Naive thymus-derived CD4-positive, alpha-beta T cell (primary cell): ENCODE measurements at places on chromosomes 2 and 18. TPM values are rescaled to one million over a fixed set of nuclear protein-coding genes. Genes with fewer than 3 reads are reported as not detected.

DNA sequence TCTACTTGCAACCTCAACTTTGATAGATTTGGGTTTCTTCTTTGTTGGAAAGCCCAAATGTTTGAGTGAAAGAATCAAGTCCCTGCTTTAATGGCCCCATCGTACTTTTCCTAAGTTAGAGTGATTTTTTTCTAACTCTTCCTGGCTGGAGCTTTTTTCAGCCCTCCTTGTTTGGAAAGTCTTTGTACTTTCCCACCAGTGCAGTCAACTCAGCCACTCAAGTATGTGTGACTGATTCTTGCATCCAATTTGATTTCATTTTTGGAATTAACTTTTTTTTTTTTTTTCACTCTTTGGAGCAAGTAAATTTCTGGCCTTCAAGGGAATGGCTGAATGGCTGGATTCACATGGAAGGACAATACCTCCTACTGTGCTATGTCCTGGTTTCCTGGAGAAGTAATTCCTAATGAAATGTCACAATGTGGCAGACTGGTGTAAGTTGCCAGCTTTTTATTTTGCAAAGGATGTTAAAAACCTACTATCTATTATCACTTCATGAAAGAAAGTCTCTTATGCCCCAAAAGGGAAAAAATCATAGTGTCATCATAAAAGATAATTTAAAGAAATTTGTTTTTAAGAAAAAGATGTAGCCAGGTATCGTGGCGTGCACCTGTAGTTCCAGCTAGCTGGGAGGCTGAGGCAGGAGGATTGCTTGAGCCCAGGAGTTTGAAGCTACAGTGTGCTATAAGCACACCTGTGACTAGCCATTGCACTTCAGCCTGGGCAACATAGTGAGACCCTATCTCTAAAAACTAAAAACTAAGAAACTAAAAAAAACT, 76.0 kb upstream of the ZFP36L2 start:
- no peak for DNase-seq

DNA sequence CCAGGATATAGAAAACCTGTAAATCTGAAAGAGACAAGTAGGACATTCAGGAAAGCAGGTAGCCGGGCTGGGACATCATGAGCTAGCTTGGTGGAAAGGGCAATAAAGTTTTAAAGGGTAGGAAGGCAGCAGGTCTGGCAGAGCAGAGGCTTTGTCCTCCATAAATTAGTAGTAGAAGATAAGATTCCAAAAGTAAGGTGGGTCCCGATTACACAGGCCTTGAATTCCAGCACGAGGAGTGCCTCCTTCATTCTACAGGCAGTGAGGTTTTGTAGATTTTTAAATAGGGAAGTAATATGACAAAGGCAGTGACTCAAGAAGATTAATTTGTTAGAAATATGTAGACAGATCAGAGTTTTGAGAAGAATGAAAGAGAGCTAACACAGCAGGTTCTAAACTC, 160.7 kb downstream of the DTNB start:
- DNase-seq: no peak

DNA sequence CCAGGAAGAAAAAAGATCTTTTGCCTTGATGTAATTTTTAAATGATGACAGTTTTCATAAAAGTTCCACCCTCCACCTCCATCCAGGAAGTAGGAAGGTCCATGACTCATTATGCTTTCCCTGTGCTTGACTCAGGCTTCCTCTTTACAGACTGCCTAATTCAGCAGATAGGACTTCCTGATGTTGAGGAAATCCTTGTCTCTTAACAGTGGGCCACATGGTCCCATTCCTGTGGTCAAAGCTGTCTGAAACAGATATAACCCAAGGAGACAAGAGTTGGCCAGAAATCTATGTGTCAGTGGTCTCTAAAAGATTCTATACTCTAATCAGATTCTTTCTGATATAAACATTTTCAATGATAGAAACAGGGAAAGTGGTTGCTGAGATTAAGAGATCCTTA, 119.1 kb downstream of the BAZ2B start:
- no peak for DNase-seq

DNA sequence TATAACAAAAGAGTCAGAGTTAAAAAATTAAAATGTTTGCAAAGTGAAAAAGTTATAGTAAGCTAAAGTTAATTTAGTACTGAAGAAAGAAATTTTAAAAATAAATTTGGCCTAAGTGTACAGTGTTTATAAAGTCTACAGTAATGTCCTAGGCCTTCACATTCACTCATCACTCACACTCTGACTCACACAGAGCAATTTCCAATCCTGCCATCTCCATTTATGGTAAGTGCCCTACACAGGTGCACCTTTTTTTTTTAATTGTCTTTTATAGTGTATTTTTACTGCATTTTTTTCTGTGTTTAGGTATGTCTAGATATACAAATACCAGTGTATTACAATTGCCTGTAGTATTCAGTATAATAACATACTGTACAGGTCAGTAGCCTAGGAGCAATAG, 562.9 kb downstream of the PIK3C3 start:
- no peak for DNase-seq

DNA sequence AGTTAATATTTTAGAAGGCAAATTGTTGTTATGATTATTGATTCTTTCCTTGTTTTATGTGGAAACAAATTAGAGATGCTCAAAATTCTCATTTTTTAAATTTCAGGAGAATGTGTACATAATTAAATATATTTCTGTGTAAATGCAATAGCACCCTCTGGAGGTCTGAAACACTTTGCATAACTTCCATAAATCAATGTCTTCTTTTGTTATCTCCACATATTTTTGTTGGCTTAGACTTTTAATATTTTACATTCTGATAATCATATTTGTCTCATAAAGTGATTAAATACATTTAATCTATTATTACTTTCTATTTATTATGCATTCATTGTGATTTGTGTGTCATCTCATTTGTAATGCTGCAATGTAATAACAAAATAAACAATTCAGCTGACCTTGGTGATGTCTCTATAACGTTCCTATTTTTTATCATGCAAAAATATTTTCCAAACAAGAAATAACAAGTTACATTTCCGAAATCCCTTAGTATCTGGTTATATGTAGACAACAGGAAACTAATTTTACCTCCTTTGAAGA, 201.8 kb upstream of the GALNT5 start:
- DNase-seq: no peak

GRCh38 chr2:86790676-86791572, at the start of gene CD8A:
CD8A (minus strand) TSS chr2:86790913; CDS start chr2:86790825, 88 bp downstream.
- DNase-seq: no peak

DNA sequence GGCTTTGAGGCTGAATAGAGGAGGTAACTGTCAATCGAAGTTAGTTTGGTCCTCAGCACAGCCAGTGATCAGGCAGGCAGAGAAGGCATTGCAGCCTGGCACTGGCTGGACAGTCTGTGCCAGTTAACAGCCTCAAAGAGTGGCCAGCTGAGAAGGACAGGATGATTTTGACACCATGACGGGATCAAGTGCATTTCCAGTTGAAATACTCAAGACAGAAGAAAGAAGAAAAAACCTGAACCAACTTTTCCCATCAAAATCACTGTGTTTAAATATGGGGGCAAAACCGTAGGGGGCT, 96.7 kb upstream of the ZCCHC2 start:
- DNase-seq: no peak

- DNase-seq: no peak
Measured at GRCh38 chr18:9869715-9870430, 15.9 kb upstream of the TXNDC2 start.

DNA sequence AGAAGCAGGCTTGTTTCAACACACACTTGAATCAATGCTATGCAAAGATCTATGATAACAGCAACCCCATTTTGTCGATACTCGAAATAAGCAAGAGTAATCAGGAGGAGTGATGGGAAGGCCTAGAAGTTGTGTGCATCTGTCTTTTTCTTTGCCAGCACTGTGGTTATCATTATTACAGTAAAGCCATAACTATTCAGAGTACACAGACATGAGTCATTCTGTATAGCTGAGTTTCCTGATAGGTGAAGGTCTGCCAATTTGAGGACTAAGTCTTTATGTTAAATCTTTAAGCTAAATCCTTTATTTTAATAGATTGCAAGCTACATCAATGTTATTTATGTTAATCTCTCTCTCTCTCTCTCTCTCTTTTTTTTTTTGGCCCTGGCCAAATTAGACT, 1344.4 kb upstream of the CELF4 start:
- no peak for DNase-seq

The UGT1A10 gene
- not detected for total RNA-seq

The EVX2 gene
- not detected for total RNA-seq

The ITSN2 gene
- total RNA-seq: 129 TPM

GRCh38 chr18:46531482-46531881, 125.5 kb downstream of the LOXHD1 start:
- no peak for DNase-seq

The GALM gene
- 44.3 and 52.5 TPM in 2 replicates for total RNA-seq

DNA sequence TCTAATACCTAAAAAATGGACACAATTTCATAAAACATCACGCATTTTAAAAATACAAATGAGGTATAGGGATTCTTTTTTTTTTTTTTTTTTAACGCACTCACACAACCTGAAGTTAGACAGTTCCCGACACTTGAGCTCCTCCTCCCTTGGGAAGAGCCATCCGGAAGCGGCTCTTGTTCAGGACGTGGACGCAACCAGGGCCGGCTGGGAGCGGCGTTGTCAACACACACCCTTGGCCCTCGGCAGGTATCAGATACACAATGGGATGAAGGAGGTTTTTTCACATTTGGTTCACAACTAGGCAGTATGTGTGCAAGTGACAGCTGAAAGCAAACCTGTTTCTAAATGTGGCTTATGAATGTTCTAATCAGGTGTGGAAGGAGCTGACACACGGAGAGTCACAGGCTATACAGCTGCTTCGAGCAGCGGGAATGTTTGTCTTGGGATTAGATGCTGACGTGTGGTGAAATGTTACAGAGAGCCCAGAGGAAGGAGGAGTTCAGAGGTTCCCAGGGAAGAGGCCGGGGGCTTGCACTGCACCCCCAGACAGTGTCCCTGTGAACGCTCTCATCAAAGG, 111.1 kb downstream of the PXDN start:
- DNase-seq: no peak

The CENPO gene
- 6.0 TPM for total RNA-seq

DNA sequence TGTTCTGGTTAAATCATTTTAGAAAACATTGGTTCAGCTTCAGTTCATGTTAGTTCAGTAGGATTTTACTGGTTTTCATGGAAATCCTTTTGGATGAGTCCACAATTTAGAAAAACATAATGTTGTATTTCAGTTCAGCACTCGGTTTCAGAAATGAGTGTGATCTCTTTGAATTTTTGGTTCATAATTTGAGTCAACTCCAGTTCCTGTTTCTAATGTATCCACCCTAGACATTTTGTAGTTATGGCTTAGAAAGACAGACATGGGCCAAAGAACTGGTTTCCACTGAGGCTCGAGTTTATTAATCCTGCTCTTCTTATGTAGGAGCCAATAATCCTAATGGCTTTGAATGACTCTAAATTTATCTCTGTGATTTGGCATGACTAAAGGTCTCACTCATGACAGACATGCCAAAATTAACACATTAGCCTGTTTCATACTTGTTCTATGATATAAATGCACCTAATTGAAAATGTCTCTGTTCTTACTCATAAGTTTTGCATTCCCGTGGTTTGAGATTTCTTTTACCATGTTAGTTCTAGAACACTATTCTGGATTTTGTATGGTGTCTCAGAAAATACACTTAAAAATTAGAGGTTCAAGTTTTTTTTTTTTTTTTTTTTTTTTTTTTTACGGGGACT, 82.3 kb upstream of the SPRED2 start:
- DNase-seq: no peak

The DIPK1C gene
- total RNA-seq: not detected

The RETREG2 gene
- total RNA-seq: 70.2 TPM

The DSG4 gene
- total RNA-seq: not detected

The PROKR1 gene
- not detected for total RNA-seq

DNA sequence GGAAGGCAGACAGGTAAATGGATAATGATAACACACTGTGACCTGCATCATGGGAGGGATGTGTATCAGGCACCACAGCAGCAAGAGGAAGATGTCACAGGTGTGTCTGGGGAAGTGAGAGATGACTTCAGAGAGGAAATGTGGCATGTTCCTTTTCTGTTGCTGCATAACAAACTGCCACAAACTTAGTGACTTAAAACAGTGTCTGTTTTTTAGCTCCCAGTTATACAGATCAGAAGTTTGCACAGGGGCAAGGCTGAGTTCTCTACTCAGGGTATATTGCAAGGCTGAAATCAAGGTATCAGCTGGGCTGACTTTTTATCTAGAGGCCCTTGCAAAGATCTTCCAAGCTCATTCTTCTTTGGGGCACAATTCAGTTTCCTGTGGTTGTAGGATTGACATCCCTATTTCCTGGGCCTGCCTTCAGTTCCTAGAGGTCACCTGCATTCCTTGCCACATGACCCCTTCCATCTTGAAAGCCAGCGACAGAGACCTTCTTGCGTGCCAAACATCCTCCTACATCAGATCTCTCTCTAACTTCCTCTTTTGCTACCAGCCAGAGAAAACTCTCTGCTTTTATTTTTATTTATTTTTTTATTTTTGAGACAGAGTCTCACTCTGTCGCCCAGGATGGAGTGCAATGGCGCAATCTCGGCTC, 2.1 kb upstream of the MAP3K2 start:
- peak; percentile 57 for DNase-seq

DNA sequence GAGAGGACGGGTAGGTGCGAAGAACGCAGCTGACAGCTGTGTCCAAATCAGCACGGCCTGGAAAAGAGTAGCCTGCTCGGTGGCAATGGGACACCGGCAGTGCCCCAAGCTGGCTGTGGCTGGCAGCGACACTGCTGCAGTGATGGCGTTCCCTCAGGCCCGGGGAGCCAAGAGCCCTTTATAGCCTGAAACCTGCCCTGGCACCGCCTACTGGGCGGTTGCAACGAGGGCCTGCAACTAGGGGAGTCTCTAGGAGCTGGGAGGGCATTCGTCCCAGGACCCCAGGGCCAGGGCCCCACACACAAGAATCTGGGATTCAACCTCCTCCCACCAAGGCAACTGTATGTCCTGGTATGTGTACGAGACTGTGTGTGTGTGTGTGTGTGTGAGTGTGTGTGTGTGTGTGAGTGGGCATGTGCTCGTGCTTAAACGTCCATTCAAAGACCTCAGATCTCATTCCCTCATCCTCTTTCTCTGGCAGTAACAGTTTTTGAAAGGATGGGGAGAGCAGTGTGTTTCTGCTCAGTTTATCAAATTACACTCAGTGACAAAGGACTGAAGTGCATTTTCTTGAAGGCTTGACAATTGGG, 6.8 kb upstream of the CYP26B1 start:
- DNase-seq: no peak
